ENCODE measurements at places on chromosomes 13 and 19.
A peak's percentile ranks its signal among the peaks of the same experiment; 100 is the strongest.

GRCh38 chr19:33370783-33371182 is 2.7 kb upstream of the CEBPG start:
- no peak for DNase-seq

DNA sequence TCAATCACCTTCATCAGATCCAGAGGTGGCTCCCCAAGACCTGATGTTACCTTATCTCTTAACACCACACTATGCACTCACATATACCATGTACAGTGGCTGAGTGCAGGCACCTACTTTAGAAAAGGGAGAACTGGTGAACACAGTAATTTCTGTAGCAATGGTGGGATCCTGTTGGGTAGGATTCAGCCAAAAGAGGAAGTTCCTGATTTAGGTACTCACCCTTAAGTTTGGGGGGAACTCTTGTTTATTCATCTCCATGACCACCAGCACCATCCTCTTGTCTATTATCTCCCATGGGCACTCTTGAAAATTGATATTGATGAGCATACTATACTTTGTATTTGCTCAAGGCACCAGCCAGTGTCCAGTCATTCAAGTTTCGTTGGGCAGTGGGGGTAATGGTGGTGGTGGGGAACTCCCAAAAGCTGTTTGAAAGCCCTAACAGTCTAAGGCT is 324.4 kb downstream of the LMO7 start:
- DNase-seq, result no peak

GRCh38 chr19:41753159-41753558 is 2.2 kb upstream of the CEACAM6 start:
- peak; percentile 64 for DNase-seq

GRCh38 chr19:49490287-49491029 is 3.0 kb downstream of the RPL13A start:
- no peak for DNase-seq

DNA sequence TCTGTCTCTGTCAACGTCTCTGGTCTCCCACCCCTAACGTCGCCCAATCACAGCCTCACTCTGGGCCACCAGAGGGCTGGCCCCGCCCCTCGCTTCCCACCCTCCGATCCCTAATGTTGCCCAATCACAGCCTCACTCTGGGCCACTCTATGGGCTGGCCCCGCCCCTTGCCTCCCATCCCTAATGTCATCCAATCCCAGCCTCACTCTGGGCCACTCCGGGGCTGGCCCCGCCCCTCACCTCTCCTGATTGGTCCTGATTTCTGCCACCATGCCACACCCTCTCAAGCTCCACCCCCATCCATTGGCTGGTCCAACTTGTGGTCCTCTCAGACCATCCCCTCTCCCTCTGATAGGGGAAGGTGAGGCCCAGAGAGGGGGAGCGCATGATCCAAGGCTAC is 24.9 kb downstream of the CELF5 start:
- DNase-seq, result no peak

GRCh38 chr13:59211606-59212005 is 952.1 kb downstream of the DIAPH3 start:
- no peak for DNase-seq

DNA sequence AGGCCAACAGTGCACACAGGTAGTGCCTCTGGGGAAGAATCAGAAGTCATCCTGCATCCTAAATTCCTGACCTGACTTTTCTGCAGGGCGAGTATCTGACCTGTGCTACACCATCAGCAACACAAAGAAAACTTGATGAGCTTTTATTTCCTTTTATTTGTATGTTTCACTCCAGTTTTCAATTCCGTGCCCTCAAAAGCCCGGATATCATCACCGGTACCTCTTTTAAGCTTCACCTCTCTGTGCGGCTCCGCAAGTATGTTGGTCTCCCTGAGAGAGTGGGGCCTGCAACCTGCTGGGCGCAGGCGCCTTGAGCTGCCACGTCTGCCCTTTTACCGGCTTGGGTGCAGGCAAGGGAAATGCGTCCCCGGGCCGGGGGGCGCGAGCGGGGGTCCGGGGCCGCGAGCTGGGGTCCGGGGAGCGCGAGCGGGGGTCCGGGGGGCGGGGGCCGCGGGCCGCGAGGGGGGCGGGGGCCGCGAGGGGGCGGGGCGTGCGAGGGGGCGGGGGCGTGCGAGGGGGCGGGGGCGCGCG is 4.3 kb upstream of the DUXA start:
- no peak for DNase-seq

Measured in stimulated activated CD4-positive, alpha-beta T cell treated with anti-CD3 and anti-CD28 coated beads, Interleukin-15, amount 100 ng/mL, for 48 hours (primary cell).